ENCODE measurements at places on chromosomes 11 and 22.
A peak's percentile ranks its signal among the peaks of the same experiment; 100 is the strongest.

DNA sequence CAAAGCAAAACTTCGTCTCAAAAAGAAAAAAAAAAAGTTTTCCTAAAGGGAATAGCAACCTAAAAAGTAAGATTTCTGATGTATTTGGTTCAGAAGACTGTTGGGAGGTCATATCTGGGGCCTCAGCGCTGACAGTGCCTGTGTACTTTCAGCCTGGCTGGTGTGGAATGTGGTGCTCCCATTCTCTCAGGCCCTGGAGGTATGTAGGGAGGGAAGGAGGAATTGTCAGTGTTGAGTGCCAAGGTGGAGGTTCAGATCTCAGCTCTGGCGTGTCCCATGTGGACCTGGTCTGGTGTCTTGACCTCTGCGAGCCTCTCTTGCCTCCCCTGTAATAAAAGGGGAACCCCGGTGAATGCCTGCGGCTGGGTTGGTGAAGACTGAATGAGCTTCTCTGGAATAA, 22.4 kb downstream of the PRR5 start:
- DNase-seq, result no peak

- DNase-seq, result no peak
Measured at GRCh38 chr11:37571246-37571645, 973.2 kb upstream of the RAG2 start.

GRCh38 chr11:64810891-64811272, 531 bp upstream of the MEN1 start:
- no peak for DNase-seq

DNA sequence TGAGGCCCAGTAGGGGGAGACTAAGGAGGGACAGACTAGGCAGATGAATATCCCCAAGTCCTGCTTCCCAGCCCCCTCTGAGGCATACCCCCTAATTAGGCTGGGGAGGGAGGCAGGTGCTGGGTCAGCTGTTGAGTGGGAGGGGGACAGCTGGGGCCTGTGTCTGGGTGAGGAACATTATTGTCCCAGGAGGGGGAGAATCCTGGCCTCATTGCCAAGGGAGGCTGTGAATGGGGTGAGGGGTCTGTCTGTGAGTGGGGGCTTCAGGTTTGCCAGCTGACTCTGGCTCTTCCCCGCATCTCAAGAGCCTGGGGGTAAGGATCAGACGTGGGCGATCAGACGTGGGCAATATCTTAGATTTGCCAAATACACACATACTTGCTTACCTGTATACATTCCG, 2.1 kb downstream of the INPPL1 start:
- DNase-seq, result no peak

- DNase-seq, result no peak
Measured at GRCh38 chr11:35153280-35153679, 14.3 kb downstream of the CD44 start.

- DNase-seq, result no peak
Measured at GRCh38 chr11:116457336-116458007, 315.3 kb downstream of the BUD13 start.

GRCh38 chr11:83105168-83105567, 33.5 kb upstream of the RAB30 start:
- DNase-seq, result peak; percentile 35

DNA sequence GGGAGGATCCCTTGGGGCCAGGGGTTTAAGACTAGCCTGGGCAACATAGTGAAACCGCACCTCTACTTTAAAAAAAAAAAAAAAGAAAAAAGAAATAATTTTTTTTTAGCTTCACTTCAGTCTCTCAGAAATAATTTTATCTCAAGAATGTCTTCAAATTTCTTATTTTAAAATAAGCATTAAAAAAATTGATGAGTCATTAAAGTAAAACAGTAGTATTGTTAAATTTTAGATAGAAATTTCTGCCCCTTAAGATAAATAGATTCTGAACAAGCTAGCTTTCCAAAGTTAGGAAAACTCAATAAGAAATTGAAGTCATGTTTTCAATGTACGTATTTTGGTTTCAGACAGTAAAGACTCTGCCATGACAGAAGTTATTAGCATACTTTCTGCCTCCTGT, 7.7 kb upstream of the PACS1 start:
- DNase-seq, result no peak

DNA sequence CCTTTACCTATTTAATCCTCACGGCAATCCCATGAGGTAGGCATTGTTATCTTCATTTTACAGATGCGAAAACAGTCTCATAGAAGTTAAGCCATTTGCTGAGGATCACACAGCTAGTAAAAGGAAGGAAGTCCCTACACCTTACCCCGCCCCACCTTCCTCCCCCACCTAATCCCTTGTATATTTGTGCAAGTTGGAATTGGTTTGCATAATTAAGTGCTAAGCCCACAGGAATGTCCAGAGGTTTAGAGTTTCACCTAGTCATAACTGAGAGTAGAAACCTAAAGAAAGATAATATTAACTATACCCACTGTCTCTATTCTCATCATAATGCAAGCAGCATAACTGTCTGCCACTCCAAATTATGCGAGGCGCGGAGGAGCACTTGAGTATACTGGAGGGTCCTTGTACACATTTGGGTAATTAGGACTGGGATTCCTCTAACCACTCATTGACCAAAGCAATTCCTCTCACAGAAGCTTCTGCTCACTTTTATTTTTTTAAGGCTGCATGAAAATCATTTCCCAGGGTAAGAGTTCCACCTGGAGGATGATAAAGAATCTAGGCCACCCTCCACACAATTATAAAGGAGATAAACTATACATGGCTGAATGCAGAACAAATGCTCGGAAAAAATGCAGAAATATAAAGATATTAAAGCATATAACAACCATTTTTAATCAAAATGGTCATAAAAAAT, 199.9 kb downstream of the FAM181B start:
- DNase-seq, result no peak

DNA sequence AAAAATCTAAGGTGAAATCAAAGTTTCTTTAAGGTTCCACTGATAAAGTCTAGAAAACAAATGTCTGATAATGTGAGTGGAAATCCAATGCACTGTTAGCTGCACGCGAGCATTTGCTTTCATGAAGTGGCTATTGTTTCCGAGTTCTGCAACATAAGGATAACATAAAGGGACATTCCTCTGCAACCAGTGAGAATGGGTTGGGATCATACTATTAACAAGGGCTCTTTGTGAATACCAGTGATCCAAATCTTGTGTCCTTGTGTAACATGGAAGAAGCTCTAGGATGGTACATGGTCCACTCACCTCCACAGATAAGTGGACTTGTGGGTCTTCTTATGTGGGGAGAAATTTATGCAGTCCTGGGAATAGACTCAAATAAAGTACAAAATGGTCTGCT, 24.6 kb downstream of the APIP start:
- DNase-seq, result no peak

GRCh38 chr11:21446939-21447590, 745.8 kb upstream of the ANO5 start:
- DNase-seq, result no peak

GRCh38 chr22:39800790-39801520, 92.6 kb downstream of the ENTHD1 start:
- no peak for DNase-seq

- no peak for DNase-seq
Measured at GRCh38 chr22:11613898-11614755, 3913.9 kb upstream of the OR11H1 start.

DNA sequence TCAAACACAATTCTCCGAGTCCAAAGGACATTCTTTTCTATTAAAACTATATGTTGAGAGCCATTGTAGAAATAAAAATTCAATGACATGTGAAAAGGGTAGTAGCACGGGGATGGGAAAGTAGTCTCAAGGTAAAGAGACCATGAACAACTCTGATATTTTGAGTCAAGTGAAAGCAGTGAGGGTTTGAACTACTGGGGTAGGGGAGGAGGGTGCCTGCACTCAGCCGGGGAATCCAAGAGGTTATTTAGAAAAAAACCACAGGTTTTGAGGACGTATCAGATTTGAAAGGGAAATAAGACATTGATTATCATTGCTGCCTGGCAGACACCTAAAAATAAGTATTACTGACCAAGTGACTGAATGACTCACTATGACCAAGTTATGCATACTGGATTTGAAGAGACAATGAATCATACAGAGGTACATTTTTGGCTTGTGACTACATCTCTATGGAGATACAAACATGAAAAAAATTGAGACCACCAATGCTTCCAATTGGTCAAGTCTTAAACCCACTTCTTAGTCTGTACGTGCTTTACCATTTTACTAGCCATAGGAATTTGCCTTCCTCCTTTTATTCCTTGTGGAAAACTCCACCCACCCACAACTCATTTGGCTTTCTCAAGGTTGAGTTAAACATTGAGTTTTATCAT, 2.2 kb upstream of the OR52H1 start:
- peak; percentile 73 for DNase-seq

DNA sequence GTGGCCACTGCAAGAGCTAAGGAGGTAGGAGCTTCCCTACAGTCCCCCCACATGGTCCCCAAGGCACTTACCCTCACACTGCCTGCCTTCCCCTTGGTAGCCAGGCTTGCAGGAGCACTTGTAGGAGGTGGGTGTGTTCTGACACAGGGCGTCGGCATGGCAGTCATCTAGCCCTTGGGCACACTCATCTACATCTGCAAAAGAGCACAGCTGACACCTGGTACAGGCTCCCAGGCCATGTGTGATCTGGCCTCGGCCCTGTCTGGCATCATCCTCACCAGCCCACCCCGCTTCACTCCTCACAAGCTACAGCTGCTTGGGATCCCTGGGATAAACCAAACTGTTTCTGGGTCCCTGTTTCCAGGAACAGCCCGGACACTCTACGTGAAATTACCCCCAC, 1.8 kb downstream of the SCUBE2 start:
- DNase-seq, result no peak

DNA sequence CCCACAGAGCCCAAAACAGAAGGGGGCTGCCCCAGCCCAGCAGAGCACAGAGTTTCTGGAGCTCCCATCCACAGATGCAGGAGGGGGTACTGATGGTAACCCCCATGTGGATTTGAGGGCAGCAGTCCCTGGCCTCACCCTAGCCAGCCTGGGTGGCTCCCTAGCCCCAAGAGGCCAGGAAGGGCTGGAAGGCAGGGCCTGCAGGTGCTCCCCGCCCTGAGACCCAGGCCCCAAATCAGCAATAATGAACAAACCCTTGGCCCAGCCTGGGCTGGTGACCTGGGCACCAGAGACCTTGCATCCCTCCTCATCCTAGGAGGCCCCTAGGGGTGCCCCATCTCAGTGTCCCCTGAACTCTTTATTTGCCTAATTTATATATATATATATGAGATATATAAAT, 61.6 kb downstream of the MORC2 start:
- no peak for DNase-seq

GRCh38 chr11:134623711-134624110, 211.7 kb upstream of the B3GAT1 start:
- DNase-seq, result no peak

DNA sequence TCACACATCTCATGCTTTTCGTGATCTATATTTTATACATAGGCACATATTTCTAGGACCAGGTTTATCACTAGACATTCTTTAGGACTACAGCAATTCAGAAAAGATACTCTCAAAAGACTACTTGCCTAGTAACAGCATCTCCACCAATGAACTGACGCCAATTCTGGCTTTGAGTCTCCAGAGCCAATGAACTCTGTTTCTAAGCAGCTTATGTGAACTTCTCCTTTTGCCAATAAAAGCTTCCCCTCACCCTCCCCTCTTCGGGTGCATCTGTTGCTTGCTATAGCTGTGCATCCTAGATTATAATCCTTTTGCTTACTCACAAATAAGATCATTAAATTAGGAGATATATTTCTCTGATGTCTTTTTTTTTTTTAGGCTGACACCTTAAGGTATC, 11.4 kb upstream of the ANKK1 start:
- peak; percentile 3 for DNase-seq

DNA sequence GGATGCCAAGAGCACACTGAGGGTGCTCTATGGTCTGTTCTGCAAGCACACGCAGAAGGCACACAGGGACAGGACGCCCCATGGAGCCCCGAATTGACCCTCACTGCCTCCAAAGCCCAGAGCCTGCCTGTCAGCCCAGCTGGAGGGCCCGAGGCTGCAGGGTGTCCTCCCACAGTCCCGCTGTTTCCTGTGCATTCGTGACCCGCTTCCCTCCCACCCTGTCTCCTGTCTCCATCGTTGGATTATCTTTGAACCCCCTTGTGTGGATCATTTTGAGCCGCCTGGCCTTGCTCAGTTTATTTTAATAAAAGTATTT, 25.6 kb downstream of the PARVG start:
- no peak for DNase-seq

DNA sequence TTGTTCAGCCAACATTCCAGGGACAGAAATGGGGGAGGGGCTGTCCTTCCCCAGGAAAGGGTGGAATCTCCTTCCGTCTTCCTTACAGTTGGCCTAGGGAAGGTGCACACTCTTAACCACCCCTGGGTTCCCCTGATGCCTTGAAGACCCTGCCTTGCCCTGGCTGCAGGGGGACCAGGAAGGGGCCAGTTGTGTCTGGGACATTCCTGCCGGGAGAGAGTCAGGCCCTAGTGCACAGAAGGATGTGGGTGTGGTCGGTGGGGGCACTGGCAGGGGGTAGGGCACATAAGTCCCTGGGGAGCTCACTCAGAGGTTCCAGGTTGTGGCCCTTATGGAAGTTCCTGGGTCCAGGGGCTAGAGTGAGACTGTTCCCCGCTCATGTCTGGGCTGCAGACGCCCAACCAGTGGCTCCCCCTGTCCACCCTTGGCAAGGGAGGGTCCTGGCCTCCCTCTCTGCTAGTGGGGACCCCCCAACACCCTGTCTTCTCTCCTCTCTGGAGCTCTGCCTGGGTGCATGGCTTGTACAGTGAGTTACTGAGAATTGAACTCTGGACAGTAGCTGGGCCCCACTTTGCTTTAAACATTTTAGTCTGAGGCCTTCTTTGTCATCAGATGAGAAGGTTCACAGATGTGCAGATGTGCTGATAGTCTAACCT, 2.0 kb upstream of the APOBEC3A start:
- no peak for DNase-seq

DNA sequence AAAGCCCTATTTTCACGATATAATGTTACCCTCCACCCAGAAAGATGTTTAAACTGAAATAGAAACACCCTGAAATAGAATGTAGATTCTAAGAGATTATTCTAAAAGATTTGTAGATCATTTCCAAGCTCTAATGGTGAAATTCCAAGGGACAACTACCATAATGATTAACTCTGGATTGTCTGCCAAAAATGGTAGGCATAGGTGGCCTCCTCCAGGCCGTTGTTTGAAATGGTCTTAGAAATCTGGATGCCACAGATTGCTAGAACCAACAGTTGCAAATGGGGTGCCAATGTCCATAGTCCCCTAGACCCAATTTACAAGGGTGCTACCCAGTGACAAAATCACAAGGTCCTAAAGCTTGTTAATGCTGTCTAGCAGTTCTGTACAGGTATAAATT, 6.7 kb upstream of the SLC6A5 start:
- no peak for DNase-seq
